ENCODE measurements at places on chromosomes 5 and 9.

DNA sequence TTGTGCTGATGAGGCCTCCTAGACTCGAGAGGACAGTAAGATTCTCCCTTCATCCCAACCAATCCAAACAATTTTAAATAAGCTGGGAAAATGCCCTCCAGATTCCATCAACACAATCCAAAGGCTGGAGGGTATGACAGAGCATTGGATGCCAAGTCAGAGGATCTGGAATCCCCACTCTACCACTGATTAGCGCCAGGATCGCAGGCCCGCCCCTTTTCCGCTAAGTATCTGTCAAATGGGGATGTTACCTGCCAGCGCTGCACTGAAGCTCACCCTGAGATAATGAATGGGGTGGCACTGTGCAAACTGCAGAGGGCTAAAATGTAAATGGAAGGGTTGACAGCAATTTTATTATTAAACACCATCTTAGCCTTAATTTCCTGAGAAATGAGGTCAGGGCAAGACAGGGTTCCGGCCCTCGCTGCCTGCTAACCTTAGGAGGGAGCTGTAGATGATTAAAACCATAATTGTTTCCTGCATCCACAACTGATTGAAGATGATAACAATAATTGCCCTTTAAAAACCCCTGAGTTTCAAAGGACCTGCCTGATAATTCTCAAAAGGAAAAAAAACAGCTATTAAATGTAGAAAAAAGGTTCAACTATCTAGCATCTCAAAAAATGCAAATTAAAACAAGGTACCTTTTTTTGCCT is 31.6 kb upstream of the GABBR2 start:
- no peak for DNase-seq

GRCh38 chr9:70466976-70467561 is 52.6 kb upstream of the KLF9 start:
- no peak for DNase-seq

DNA sequence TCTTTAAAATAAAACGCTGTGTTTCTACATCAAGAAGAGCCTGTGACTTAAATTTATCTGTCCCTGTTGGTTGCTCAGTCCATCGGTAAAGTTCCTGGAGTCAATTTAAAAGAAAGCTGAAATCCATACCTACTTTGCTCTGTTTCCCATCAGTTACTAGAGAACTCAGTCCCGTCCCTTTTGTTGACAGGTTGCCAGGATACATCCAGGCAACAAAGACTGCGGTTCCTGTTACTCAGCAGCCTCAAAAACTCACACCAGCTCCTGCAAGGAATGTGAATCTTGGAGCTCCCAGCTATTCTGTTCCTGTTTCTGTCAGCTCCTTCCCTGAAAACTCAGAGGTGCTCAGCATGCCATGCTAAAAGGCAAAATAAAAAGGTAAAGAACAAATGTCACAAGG is at the start of gene ZNF474:
TSS of gene ZNF474 (plus strand) at position 241 of the 400 bp plus-strand sequence. CDS start 22,445 bp downstream, outside the sequence.
- peak; percentile 90 for DNase-seq

- no peak for DNase-seq
Observed at GRCh38 chr5:72788866-72789505, 27.5 kb upstream of the TNPO1 start.

DNA sequence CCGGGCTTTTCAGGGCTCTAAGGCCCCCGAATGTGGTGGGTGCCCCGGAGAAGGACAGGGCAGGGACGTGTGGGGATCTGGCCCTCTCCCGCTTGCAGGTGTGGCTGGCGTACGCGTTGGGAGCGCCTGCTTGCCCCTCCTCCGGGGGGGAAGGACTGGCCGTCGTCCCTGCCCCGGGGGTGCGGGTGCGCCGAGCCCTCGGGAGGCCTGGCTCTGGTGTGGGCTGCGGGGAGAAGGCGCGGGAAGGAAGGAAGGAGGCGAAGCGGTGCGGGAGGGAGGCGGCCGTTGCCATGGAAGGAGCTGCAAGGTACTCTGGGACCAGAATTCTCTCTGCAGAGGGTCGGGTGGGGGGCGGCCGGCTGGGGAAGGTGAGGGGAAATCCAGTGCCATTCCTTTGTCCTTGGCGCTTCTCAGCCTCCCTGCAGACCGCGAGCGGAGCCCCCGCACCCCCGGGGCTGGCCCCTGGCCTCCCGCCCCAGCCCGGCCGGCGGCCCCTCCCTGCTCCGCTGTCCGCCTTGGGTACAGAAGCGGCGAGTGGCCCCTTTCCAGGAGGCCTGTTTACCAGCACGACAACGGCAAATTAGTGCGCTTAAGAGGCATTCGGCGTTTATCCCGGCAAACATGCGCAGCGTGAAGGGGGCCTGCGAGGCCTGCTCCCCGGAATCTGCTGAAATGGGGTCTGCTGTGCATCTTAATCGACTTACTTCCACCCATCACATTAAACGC is 67.1 kb upstream of the UNC5A start:
- DNase-seq: no peak

GRCh38 chr5:112614986-112615385 is 122.7 kb upstream of the APC start:
- DNase-seq: no peak

DNA sequence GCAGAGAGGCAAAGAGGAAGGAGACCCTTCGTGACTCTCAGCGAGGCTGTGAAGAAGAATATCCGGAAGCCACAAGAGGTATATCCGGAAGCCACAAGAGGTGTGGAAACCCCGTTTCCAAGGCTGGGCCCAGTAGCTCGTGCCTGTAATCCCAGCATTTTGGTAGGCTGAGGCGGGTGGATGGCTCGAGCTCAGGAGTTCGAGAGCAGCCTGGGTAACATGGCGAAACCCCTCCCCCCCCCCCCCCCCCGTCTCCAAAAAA is 612 bp upstream of the BBLN start:
- DNase-seq: no peak

- no peak for DNase-seq
Observed at GRCh38 chr9:80883426-80883825, 805.9 kb downstream of the TLE1 start.

DNA sequence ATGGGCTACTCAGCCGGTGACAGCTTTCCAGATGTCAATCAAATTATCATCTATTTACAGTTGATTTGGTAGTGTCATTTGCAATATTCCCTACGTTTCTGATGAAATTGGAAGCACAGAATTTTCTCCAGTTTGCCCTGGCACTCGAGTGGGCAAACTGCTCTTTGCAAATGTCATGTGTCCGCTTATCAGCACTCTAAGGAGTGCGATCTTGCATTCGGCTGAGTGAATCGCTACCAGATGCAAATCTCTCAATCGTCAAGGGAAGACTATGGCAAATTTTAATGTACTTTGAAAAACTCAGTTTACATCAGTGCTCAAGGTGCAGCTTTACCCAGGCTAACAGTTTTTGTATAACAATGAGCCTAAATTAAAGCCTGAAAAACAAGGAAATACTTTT is 66.8 kb downstream of the BNC2 start:
- no peak for DNase-seq

GRCh38 chr5:52582313-52582712 is 205.4 kb upstream of the ITGA1 start:
- no peak for DNase-seq
